ENCODE measurements at places on chromosomes 2 and 18. TPM values are rescaled to one million over a fixed set of nuclear protein-coding genes. Genes with fewer than 3 reads are reported as not detected.

DNA sequence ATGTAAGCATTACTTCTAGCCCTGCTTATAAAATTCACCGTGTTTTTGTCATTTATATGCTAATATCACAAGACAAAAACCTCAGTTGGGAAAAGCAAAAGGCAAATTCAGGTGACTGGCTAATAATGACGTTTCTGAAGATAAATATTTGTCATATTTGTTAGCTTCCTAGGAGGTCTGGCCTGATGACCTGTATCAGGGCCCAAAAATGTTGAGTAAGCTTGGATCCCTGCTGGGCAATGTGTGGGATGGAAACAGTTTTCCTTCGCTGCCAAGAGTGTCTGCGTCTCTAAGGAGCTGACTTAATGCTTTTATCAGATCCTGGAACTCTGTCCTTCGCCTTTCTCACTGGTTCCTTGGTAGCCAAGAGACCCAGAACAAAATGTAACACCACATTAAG is 230.1 kb upstream of the PXDN start:
- no peaks in the 10 kb centered on the region for H3K36me3 ChIP-seq
- H3K4me3 ChIP-seq: no peak overlapping the region

DNA sequence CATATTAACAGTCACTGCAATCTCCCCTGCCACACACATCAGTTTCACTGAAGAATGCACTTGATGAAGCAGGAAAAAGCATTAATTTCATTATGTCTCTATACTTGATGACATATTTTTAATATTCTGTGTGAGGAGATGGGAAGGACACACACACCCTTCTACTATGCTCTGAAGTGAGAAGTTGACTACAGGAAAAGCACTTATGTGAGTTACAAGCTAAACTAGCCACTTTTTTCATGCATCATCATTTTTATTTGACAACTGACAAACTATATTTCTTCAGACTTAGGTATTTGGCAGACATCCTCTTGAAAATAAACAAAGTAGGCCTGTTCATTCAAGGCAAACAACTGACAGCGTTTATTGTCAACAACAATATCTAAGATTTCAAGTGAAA is 150.4 kb upstream of the ID2 start:
- no peak overlapping the region for H3K4me3 ChIP-seq
- no peak for DNase-seq
- no peaks in the 10 kb centered on the region for H3K27me3 ChIP-seq
- no peak overlapping the region for H3K27ac ChIP-seq
- no peaks in the 10 kb centered on the region for H3K36me3 ChIP-seq

DNA sequence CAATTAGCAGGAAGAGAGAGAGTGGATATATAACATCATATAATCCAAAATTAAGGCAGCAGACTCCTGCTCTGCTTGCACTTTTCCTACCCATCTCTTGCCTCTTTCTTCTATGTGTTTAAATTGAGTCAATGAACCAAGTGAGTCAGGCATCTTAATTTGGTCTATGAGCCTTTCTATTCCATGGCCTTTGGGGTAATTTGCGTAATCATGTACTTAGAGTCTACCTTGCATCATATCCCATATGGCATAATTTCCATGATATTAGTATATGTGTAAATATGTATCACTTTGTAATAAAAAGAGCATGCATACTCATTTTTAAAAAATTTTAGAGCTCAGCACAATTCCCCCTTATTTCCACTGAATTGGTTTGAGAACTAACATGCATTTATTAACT is 555.2 kb downstream of the STK39 start:
- H3K36me3 ChIP-seq: no peaks in the 10 kb centered on the region
- no peak for DNase-seq
- no peaks in the 10 kb centered on the region for H3K4me1 ChIP-seq
- no peak overlapping the region for H3K27ac ChIP-seq
- no peaks in the 10 kb centered on the region for H3K27me3 ChIP-seq

DNA sequence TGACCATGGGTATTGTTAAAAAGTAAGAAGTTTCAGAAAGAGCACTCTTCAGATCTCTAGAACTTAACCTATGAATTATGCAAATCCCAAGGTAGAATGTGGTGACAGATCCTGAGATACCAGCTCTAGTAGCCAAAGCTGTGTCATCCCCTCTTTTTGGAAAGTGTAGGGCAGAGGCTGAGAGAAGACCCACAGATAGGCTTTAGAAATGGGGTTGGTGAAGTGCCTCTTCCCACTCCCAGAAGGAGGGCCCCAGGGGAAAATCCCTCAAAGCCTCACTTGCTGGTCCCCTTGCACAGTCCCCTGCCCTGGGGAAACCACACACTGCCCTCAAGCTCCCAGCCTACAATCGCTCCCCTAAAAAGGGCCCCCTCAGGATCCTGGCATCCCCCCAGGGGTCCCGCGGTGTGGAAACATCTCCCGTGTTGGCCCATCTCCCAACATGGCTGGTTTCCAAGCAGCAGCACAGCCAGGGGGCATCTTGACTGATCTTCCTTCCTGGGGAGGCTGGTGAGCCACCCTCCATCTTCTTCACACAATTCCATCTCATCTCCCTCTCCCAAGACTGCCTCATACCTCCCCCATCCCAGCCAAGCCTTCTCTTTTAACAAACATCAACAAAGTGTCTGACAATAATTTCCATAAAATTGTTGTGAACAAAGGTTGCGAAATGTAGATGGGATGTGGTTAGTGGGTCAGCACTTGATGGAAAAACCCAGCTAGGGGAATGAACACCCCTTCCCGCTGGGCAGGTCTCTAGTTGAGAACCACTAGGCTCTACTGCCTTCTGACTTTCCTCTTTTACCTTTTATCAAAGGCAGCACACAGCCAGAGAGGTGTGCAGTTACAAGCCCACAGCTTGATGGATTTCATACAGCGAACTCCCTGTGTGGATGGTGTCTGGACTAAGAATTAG is 25.1 kb downstream of the MAL start:
- no peak overlapping the region for H3K4me3 ChIP-seq
- H3K27me3 ChIP-seq: peaks cover 12% of the 10 kb centered on the region
- H3K4me1 ChIP-seq: peaks cover 3% of the 10 kb centered on the region
- H3K27ac ChIP-seq: no peak overlapping the region

DNA sequence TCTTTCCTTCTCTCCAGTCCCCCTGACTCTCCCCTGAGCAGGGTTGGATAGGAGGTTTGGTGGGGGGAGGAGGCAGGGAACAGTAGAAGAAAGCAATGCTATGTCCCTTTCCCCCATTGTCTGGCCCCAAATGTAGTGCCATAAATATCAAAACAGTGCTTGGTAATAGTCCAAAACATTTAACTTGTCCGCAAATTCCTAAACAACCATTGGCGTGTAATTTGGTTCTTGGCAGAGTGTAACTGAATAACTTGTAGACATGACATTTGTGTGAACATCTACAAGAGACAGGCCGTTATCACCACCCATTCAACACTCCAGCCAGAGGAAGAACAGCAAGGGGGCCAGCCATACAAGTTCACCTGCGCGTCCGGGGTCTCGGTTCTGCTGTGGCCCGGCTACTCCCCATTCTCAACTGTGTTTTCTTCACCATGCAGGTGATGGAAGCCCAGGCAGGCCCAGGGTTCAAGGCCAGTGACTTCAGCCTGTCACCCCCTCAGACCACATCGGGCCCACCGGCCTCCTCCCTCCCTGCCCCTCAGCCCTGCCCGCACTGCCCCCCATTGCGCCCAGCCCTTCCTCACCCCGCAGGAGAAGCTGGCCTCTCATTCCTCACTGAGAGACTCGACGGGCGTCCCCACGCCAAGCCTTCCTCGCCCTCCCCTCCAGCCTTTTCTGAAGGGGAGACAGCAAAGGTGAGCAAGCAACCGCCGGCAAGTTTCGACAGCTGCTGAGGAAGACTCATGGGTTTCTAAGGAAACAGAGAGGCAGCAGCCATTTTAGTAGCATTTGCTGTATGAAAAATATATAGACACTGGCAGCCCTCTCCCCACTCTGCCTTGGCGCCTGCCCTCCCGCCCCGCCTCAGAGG is 699 bp upstream of the RAPGEF4 start:
- no peaks in the 10 kb centered on the region for H3K27me3 ChIP-seq
- H3K36me3 ChIP-seq: no peaks in the 10 kb centered on the region
- DNase-seq: no peak
- H3K27ac ChIP-seq: no peak overlapping the region

GRCh38 chr2:12469141-12469561 is 247.6 kb upstream of the TRIB2 start:
- no peak overlapping the region for H3K27ac ChIP-seq
- H3K4me3 ChIP-seq: no peak overlapping the region
- H3K4me1 ChIP-seq: no peaks in the 10 kb centered on the region
- no peaks in the 10 kb centered on the region for H3K27me3 ChIP-seq
- no peaks in the 10 kb centered on the region for H3K36me3 ChIP-seq

MSTN gene
- total RNA-seq: 0.12 TPM

KCNE4 gene
- total RNA-seq: not detected

DNA sequence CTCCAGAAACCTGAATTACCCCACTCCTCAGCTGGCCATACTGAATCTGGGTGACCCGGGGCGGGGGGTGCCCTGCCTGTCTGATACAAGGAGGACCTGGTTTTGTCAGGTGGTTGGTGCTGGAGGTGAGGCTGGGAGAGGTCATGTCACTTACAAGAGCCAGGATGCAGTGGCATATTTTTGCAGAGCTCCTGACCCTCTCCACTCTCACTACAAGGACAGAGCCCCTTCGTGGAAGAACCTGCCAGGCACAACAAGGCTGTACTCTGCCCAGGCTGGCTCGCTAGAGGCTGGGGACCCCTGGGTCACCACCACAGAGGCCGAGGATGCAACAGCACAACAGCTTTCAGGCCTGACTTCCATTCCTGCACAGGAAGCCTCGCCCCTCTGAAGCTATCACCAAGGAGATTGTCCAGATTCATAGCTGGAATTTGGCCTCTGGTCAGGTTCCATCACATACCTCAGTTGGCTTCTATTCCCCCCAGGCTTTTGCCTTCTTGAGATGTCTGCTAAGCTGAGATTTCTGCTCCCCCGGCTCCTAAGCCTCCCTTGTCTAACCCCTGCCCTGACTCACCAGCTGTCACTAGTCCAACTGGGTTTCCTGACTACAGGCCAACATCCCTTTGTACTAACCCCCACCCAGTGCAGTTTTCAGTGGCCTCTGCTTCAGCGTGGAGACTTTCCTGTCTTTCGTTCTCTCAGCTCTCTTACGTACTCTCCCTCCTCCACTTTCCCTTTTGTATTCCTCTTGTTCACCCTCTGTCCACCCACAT is 132.5 kb upstream of the EPAS1 start:
- no peak overlapping the region for H3K4me3 ChIP-seq
- no peak overlapping the region for H3K27ac ChIP-seq
- peaks cover 26% of the 10 kb centered on the region for H3K4me1 ChIP-seq
- H3K36me3 ChIP-seq: no peaks in the 10 kb centered on the region
- DNase-seq: no peak
- no peaks in the 10 kb centered on the region for H3K27me3 ChIP-seq

GKN2 gene
- total RNA-seq: not detected

FBXO48 gene
- 0.91 TPM for total RNA-seq

CYP27A1 gene
- 1.6 TPM for total RNA-seq

LBH gene
- 1.2 TPM for total RNA-seq

DNA sequence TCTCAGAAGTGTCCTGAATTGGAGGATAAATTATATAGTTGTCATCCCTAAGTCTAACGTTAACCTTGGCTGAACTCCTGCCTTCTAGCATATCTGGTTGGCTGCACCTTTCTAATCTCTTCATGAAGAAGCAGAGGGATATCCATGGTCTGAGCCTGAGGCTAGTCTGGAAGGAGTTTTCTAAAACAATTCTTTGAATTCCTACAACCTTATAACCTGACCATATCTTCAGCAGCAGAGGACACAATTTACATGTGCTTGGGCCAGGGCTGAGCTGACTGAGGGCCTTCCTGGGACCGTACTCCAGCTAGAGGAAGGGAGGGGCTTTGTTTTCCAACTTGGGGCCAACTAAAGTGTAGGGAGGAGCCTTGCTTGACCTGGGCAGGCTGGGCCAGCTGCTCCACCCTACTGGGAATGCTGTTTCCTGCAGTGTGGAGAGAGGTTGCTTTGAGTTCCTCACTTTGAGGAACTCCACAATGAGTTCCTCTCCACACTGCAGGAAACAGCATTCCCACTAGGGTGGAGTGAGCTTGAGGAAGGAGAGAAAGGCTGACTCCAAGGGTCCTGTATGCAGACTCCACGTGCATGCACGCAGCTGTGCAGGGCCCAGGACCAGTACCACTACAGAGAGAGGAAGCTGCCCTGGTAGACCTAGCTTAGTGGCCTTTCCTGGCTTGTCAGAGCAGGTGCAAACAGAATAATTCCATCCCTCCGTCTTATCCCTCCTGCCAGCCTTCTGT is 19.6 kb downstream of the CEP68 start:
- no peak overlapping the region for H3K4me3 ChIP-seq
- no peak overlapping the region for H3K27ac ChIP-seq
- no peaks in the 10 kb centered on the region for H3K27me3 ChIP-seq
- no peak for DNase-seq

FKBP1B gene
- total RNA-seq: 11.8 TPM

All from HCT116 (cell line).